Sigmoid colon (tissue), 7 donors: ENCODE measurements at places on chromosomes 16 and 17.

GRCh38 chr17:39487946-39488345 lies 26.7 kb downstream of the CDK12 start:
- no peak for DNase-seq

DNA sequence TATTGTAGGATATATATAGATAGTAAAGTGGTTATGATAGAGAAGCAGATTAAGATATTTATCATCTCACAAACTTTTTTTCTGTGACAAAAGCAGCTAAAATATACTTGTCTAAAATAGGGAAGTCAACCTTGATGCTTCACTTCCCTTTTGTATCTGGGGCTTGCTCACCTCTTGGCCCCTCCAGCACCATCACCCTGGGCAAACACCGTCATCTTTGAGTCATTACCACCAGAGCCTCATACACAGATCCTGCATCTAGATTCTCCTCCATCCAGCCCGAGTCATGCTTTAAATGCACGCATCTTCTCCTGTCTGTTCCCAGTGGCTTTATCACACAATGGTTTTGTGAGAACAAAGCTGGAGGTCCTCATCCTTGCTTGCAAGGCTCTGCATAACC lies 1062.7 kb upstream of the EEF2KMT start:
- DNase-seq: no peak

- peak; percentile 91 for DNase-seq
Measured at GRCh38 chr17:35764123-35764991, 3.7 kb downstream of the C17orf50 start.

GRCh38 chr16:67883872-67884261 lies 818 bp upstream of the NRN1L start:
- peak; percentile 80 for DNase-seq

DNA sequence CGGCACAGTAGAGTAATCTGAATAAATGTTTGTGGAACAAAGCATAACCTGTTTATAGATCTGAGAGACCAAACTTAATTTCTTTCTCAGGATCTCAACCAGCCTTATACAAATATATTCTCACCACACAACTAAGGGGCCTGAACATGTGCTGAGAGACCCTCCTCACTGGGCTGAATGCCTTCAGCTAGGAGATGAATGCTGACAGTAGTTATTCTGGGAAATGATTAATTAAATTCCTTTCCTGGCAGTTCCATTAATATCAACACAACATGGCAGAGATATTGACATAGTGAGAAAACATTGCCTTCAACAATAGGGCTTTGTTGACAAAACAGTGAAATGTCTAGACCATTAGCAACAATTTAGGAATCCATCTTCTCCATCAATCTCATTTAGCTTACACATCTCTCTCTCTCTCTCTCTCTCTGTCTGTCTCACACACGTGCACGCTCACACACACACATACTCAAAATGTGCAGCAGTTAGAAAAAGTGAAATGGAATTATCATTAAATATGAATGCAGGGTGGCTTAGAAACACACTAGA lies 780.8 kb upstream of the CDH8 start:
- no peak for DNase-seq

DNA sequence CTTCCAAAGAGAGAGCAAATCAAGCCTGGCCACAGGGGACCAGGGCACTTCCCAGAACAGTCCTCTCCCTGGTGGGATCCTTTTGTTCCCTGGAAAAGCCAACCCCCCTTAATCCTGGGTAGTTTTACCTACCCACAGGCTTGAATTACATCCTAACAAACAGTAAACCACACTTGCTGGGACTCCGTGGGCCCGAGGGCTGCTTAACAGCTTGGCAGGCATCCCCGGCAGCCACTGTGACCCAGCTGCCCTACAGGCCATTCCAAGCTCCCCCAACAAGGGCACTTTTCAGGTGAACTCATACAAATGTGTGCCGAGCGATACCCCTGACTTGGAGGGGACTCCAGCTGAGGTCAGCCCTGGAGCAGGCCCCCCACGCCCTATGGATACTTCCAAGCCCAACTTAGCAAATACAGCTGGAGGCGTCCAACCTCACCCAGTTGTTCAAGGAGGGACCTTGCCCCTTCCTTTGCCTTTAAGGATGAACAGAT lies 26.4 kb downstream of the ADCY9 start:
- no peak for DNase-seq

GRCh38 chr17:53335443-53335842 lies 487.3 kb upstream of the KIF2B start:
- no peak for DNase-seq

DNA sequence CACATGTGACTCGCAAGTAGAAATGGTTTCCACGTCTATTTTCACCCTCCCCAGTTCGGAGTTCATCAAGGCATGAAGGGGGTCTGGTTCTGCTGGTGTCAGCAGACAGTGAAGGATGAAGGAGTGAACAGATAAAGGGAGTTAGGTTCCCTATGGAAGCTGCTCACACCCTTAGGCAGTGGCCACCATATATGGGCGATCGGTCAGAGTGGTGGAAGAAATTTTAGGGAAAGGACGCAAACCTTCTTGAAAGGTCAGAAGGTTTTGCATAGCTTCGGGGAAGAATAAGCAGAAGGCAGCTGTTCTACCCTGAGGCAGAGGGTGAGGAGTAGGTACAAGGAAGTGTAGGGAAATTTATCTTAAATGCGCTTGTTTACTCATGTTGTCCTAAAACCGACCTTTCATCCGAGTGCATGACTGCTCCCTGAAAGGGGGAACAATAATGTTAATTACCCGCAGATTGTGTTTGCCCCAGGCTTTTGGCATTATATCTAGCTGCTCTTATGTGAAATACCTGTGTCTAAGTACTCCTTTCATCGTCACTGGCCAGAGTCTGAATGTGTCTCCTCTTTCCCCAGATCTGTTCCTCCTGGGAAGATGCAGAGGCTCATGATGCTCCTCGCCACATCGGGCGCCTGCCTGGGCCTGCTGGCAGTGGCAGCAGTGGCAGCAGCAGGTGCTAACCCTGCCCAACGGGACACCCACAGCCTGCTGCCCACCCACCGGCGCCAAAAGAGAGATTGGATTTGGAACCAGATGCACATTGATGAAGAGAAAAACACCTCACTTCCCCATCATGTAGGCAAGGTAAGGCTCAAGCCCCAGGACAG lies 12.5 kb downstream of the CDH5 start:
- no peak for DNase-seq

GRCh38 chr16:54053891-54054820 lies 232.4 kb downstream of the IRX3 start:
- no peak for DNase-seq

DNA sequence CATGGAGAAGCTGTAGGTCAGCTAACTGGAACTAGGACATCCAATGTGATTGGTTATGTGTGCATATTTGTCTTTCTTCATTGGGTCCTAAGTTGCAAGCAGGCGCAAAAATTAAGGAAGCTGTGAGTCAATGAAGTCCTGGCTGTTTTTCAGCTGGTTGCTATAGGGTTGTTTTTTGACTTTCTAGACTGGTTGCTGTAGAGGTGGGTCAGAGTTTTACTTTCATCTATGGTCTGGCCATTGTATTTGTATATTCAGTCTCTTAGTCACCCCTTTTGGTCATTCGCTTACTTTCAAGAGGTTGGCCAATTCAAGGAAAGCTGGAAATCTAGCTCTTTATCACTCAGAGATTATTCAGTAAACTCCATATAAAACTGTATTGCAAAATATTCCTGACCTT lies 62.0 kb upstream of the AMZ2 start:
- DNase-seq: no peak

DNA sequence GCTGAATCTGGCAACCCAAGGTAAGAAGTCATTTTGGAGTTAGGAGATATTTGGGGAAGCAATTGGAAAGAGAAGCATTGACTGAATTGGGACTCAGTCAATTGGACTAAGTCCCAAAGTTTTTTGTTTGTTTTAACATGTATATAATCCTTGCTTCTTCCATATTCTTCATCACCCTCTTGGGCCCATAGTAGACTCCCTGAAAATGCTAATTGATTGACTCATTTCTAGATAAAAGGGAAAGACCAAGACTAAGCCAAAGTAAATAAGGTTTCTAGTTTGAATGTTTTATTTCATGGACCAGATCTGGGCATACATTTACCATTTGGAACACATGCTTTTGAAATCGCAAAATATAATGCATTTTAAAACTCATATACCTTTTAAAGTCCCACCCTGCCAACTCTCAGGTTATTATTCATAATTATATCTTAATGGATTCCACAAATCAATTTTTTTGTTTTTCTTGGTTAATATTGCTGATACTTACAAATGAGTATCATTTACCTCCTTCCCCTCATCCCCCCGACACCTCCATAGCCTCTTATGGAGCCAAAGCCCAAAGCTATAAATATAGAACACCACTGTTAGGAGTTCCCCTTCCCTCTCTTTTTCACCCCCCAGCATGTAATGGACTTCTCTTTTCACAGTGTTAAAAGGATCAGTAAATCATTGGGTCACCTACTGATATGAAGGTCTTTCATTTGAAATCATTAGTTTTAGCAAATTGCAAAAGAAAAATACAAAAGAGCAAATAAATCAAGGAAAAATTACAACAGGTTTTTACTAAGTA lies 674.0 kb upstream of the SOX9 start:
- DNase-seq: no peak

DNA sequence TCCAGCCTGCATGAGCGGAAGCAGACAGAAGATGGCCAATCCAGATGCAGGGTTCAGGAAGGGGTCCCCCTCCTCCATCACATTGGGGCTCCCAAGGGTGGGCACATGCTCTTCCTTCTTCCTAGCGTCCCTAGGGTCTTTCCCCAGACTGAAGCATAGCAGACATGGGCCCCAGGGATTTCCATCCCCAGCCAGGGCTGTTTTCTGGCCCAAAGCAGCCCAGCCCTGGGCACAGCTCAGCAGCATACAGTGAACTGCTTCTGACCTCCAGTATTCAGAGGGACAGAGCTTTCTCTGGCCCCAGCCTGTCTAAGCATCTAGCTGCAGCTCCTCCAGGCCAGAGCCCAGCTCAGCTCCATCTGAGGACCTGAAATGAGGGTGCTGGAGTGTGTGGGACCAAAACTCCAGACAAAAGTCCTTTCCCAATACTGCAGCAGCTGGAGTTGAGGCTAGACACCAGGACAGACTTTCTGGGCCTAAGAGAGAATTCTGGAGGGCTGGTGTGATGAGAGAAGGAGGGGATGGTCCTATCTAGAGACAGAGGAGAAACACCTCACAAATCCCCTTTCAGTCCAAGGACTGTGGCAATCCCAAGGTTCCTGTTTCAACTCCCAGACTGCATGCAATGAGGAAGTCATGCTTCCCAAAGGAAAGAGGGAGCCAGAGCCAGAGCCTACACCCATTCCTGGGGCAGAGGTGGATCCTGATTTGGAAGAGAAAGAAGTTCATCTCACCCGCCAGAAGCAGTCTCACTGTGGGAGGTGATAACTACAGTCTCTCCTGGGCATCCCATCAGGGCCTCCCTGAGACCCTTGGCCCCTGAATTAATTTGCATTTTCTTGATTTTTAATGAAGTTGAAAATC lies 4.5 kb upstream of the FOXN1 start:
- no peak for DNase-seq

DNA sequence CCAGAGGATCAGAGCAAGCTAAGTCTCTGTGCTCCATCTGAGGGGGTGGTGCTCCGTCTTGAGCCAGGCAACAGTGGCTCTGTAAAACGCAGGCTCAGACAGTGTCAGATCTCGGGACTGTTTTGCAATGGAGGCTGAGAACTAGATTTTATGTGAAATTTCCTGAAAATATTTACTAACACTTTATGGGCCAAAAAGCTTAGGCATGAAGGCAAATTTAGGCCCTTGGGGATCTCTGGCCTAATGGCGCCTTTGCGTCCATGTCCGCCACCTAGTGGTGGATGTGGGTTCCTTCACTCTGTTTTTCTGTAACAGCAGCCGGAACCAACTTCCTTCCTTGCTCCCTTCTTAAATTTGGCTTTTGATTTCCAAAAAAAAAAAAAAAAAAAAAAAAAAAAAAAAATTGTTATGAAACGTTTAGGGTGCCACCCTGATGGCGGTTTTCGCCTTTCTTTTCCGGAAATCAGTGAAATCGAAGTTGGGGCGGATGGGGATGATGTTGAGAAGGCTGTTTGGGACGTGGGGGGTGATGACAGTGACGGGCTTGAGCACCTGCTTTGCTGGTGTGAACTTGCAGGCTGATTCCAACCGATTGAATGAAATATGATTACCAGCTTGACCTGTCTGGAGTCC lies 14.0 kb upstream of the ELAC2 start:
- DNase-seq: peak; percentile 71

DNA sequence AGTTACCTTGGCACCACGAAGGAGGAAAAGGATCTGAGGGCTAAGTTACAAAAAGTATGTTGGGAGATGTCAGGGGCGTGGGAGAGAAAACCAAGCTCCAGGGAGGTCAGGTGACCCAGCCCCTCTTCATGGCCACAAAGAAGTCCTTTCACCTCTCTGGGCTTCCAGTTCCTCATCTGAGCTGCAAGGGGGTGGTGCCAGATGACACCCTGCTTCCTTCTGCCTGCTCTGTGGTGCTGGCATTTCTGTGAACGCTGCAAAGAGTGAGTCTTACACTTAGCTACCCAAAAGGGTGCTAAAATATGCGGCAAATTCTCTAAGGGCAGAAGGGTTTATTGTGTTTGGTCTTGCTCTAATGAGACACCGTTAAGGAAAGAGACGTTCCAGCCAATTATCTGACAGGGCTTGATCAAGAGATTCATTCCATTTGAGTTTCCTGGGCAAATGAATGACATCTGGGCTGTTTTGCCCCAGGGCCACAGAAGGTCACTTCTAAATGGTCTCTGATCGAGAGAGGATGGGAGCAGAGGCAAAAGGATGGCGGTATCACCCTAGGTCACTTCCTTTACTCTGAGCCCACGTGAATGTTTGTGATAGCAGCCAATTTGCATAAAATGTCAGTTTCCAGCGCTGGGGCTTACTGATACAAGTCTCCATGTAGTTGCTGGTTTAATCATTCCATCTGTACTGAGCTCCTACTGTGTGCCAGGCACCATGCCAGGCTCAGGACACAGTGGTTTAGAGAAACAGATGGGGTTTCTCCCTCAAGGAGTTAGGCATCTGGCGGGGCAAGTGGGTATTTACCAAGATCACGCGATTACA lies 210.2 kb downstream of the KATNIP start:
- no peak for DNase-seq

DNA sequence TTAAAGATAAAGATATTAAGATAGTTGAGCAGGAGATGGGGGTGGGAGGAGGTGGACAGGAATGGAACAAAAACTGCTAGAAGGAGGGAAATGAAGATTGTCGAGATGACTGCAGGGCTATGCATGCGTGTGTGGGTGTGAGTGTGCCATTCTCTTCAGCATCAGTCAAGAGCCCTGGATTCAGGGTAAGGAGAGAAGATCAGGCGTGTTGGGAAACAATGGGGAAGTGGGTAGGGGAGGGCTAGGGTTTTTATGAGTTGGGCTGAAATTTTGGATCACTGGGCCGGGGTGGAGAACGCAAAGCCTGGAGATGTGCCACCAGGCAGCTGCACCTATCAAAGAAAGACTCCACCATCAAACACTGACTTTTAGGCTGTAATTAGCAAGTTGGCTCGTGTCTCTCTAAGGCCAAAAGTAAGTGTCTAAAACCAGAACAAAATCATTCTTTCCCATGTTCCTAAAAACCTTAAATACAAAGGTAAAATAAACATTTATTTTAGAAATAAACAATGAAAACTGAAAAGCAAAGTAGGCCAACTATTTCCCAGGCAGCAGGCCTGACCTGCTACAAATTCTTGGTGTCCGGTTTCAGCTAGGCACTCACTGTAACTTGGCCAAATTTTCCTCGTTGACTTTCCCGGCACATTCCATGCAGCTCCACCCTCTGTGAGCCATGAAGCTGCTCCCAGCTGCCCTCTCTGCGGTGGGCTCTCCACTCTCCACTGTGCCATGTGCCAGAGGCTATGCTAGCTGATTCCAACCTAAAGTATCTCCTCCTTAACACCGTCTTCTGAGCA lies 4.2 kb downstream of the CDRT4 start:
- peak; percentile 78 for DNase-seq
